ENCODE measurements at places on chromosomes 7 and 10.
A peak's percentile ranks its signal among the peaks of the same experiment; 100 is the strongest.

GRCh38 chr7:16564909-16565426 is 38.3 kb downstream of the LRRC72 start:
- peak; percentile 76 for DNase-seq

DNA sequence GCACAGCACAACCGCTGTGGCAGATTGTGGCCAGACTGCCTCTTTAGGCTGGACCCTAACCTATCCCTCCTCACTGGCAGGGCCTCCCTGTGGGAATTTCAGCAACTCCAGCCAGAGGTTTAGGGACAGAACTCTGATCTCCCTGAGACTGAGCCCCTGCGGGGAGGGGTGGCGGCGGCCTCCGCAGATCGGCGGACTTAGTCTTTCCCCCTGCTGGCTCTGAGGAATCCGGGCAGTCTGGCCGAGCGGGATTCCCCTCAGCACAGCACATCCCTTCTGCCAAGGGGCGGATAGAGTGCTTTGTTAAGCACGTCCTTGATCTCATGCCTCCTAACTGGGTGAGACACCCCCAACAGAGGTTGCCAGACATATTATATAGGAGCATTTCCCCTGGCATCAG is 224.2 kb upstream of the NPY start:
- no peak for DNase-seq

GRCh38 chr7:65809982-65810288 is 62.9 kb upstream of the VKORC1L1 start:
- DNase-seq = no peak

DNA sequence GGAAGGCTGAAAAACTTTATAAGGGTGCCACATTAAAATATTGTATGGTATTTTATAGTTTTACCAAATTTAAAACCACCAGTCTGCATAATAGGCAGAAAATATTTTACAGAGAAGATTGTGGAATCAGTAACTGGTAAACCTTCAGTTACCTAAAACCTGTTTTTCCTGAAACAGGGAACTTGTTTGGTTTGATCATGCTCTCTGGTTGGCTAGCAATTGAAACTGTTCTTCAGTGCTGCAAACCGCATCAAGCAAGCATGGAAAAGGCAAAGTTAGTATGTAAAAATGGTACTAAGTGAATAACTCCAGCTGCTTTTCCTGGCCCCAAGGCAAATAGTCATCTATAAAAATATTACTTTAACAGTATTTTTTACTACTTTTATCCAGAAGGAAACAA is 316.9 kb upstream of the LRRN3 start:
- DNase-seq = no peak

- DNase-seq = no peak
Measured at GRCh38 chr7:128108641-128109423, 77.6 kb upstream of the LRRC4 start.

GRCh38 chr7:66125052-66125694 is 10.5 kb downstream of the CRCP start:
- DNase-seq = no peak

DNA sequence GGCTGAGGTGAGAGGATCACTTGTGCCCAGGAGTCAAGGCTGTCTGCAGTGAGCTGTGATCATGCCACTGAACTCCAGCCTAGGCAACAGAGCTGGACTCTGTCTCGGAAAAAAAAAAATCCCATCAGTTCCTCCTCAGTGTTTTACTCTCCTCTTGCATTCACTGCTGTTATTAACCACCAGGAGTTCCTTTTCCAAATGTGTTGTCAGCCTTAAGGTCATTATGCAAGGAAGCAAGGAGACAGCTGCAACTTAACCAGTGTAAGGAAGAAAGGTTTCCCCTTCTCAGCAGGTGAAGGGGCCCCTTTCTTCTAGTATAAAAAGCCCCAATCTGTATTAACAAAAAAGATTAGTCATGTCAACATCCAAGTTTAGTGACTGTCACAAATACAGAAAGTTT is 86.6 kb upstream of the LEP start:
- no peak for DNase-seq

GRCh38 chr10:75464478-75465449 is 33.3 kb downstream of the LRMDA start:
- peak; percentile 41 for DNase-seq

DNA sequence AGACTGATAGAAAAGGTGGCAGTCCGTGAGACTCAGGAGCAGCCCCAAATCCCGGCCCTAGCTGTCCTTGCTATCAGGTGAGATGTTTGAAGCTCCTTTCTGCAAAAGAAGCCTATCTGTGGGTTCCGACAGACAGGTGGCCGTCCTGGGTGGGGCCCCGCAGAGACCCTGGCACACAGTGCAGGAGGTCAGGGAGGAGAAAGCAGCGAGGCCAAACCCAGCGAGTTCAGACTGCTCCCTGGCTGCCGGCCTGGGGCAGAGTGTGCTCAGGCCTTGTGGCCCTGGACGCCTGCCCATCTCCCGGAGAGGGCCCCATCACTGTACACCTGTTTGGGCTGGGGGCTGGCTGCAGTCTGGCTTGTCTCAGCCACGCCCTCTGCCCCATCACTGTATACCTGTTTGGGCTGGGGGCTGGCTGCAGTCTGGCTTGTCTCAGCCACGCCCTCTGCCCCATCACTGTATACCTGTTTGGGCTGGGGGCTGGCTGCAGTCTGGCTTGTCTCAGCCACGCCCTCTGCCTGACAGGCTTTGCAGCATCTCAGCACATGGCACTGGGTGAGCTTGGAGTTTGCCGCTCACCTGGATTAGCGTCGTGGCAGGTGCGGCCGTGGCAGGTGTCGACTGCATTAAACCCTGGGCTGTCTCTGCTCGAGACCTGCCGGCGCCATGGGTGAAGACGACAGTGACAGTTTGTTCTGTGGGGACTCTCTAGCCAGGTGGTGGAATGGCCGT is 11.8 kb upstream of the PRKAR1B start:
- DNase-seq = no peak

DNA sequence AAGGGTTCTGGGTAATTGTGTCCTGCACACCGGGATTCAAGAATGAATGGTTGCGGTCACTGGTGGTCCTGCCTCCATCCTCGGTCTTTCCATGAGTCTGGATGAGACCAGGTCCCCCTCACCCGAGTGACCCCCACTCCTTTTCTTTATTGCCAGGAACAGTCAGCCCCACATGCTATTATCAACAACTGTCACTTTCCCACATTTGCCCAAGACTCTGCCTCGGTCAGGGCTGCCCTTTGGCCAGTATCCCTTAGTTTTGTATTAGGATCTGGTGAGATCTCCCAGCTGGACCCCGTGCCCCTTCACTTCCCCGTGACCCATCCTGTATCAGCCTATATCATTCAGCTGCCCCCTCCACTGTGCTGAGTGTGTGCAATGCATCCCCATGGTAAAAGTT is 288.3 kb downstream of the ADARB2 start:
- DNase-seq = no peak

GRCh38 chr7:135414850-135415439 is 95.0 kb downstream of the CNOT4 start:
- no peak for DNase-seq

GRCh38 chr7:93390660-93391059 is 158.5 kb downstream of the VPS50 start:
- no peak for DNase-seq

DNA sequence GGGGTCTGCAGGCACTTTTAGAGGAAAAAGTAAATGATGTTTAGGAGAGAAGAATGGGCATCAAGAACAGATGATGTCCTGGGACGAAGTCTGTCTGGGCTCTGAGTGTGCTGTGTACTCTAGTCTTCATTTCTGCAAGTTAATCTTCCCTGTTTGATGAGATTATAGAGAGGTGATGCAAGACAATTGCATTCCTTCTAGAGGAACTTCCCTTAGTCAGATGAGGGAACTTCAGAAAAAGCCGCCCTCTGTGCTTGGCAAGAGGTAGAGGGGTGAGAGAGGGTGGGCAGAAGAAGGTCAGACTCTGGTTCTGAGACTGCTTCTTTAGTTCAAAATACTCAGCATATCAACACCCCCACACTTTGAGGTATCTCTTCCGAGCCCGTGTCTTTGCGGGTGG is 797.9 kb downstream of the LRMDA start:
- no peak for DNase-seq

DNA sequence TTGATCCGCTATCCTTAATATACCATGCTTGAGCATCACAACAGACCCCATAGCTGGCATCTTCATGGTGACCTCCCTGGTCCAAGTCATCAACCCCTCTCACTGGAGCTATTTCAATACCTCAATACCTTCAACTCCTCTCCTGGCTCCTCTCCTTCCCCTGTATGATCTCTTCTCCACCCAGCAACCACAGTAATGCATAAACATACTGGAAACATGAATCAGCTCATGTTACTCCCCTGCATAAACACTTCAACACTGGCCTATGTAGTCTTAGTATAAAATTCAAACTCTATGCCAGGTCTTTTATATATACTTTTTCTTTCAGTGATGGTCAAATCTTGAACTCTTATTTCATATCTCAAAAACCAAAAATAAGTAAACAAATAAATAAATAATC is 31.8 kb upstream of the TMEM273 start:
- no peak for DNase-seq

DNA sequence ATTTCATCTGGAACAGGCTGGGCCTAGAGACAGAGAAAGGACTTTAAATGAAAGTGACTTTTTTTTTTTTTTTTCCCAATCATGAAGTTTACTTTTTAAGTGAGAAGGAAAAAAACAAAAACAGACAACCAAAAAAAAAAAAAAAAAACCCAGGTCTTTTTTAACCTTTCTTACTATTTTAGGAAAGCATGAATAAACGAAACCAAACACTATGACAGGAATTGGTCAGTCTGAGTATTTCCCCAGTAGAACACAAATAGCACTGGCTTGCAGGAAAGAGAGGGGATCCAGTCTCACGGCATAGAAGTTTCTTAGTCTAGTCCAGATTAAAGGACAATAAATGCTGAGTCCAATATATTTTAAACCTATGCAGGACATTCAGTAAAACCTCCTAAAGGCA is 180.5 kb upstream of the CCDC6 start:
- DNase-seq = no peak

DNA sequence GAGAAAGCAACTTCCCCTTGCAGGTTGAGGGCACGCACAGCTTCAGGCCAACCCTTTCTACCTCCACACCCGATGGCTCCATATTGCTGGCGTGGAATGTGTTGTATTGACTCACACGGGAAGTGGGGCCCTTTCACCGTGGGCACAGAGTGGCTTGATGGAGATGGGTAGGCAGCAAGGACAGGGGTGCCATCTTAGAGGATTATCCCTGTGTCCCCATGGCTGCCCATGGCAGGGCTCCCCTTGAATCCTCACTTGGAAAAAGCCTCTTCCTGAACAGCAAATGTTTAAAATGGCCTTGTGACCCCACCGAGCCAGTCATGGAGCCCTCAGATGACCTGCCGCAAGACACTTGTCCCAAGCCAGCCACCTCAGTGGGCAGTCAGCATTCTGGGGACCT is 31.2 kb downstream of the CXCL12 start:
- no peak for DNase-seq

GRCh38 chr10:131644289-131644688 is 256.5 kb upstream of the PPP2R2D start:
- DNase-seq = no peak

GRCh38 chr7:71633551-71634008 is 501.6 kb downstream of the GALNT17 start:
- DNase-seq = peak; percentile 83

- no peak for DNase-seq
Measured at GRCh38 chr7:103856929-103857328, 132.5 kb downstream of the RELN start.

DNA sequence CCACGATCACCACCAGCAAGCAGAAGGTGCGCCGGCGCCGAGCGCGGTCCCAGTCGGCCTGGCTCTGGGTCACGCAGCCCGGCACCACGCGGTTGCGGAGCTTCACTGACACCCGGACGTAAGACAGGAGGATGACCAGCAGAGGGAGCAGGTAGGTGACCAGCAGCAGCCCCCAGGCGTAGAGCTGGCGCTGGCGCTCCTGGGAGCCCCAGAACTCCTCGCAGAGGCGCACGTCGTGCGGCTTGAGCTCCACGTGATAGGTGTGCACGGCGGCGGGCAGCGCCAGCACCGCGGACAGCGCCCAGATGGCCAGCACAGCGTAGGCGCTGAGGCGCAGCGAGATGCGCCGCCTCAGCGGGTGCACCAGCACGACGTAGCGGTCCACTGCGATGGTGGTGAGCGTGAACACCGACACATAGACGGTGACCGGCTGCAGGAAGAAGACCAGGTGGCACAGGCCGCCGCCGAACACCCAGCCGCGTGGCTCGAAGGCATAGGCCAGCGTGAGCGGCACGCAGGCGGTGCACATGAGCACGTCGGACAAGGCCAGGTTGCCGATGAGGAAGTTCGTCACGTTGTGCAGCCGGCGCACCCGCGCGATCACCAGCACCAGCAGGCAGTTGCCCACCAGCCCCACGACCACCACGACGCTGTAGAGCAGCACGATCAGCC is 920 bp downstream of the PRLHR start:
- peak; percentile 90 for DNase-seq
